ENCODE measurements at places on chromosomes 5 and 9. TPM values are rescaled to one million over a fixed set of nuclear protein-coding genes. Genes with fewer than 3 reads are reported as not detected.
A peak's percentile ranks its signal among the peaks of the same experiment; 100 is the strongest.

RGP1 gene
- total RNA-seq, result 33.5 TPM

AGXT2 gene
- not detected for total RNA-seq

GRCh38 chr9:133509179-133510083 is 15.3 kb downstream of the MYMK start:
- DNase-seq, result peak; percentile 10

- no peak for DNase-seq
These were observed 464.0 kb upstream of the ZNF608 start for GRCh38 chr5:125210242-125210947.

DNA sequence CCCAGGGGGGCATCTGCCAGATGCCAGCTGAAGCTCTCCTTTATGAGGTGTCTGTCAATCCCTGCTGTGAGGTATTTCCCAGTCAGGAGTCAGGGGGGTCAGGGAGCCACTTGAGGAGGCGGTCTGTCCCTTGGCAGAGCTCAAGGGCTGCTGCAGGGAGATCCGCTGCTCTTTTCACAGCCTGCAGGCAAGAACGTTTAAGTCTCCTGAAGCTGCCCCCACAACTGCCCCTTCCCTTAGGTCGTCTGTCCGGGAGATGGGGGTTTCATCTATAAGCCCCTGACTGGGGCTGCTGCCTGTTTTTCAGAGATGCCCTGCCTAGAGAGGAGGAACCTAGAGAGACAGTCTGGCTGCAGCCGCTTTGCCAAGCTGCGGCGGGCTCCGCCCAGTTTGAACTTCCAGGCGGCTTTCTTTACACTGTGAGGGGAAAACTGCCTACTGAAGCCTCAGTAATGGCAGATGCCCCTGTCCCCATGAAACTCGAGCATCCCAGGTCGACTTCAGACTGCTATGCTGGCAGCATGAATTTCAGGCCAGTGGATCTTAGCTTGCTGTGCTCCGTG is 148.3 kb downstream of the RPS23 start:
- DNase-seq, result no peak

DNA sequence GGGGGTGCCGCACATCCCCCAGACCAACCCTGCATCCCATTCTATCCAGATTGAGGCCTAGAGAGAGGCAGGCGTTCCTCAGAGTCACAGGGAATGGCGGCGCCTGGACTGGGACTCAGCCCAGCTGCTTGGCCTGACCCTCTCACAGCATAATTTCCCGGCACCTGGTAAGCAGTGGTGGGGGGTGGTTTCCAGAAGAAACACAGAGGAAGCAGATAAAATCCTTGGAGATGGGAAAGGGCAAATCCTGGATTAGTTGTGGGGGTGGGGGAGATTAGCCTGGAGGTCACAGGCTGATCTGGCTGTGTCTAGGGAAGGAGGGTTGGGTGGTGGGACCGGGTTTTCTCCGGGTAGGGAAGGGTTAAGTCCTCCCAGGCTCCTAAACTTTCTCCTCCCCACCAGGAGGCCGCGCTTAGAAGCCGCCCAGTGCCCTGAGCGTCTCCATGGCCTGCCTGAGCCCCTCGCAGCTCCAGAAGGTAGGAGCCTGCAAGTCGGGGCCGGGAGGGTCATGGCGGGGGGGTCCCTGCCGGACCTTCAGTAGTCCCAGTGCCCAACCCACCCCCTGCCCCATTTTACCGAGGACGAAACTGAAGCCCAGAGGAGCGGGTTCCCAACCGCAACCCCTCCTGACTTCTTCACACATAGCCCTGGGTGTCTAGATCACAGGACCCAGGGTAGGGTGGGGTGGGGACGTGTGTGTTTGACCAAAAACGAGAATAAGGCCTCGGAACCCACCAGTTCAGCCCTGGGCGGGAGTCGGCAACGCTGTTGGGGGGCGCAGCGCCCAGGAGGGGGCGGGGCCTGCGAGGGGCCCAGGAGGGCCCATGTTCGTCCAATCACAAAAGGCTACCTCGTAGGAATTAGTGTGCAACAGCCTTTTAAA is 1.3 kb downstream of the PHYHD1 start:
- no peak for DNase-seq

DNA sequence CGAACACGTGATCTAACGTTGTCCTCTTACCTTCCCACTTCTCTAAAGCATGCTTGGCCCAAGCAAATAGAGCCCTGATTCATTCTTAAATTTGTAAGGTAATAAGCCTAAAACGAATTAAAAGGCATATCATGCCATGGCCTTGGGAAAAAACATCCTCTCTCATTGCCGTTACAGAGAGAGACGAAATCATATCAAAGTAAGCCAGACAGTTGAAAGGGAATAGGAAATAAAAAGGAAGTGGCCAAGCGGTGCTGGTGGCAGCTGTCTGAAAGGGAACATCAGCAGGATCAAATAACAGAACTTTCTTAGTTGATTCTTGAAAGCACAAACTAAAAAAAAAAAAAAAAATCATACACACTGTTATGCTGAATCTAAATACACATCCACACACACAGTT is 49.1 kb upstream of the CDH6 start:
- DNase-seq, result no peak

DNA sequence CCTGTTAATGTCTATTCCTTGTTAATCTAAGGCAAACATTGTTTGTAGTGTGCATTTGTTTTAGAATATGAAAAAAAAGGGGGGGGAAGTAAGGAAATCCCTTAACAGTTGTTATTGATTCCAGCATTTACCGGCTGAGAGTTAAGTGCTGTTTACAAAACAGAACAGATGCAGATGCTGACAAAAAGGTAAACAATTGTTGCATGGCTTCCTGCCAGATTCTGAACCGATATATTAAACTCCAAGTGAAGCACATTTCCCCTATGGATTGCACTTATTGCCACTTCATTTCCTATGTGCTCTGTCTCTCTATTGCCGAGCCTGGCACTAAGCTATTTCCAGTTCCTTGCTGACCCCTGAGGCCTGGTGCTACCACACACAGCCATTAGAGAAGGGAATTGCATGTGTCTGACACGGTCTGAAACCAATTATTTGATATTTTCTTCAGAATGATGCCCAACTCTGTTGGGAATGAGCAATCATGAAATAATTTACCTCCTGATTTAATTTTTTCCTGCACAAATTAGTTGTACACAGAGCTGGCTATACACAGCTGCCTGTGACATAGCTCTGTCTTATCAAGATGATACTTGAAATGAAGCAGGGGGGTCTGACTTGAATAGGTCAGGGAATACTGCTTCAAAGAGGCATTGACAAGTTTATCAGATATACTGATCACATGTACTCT is 109.8 kb downstream of the KIAA0825 start:
- DNase-seq, result no peak

DNA sequence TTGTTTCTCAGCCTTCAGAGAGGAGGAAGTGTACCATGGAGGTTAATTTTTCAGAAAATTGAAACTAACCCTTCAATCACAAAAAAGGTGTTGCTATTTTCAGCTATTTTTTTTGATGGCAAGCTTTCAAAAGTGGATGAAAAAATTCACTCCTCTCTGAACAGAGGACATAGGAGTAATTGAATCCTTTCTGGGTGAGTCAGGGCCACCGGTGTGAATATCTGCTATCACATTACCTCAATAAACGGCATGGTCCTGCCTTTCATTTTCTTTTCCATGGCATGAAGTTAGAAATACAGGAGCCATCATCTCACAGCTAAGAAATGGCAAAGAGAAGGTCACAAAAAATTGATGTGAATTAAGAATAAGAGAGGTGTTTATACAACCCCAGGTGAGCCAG is 90.2 kb upstream of the CCDC112 start:
- DNase-seq, result no peak

- DNase-seq, result peak; percentile 78
These were observed at the start of gene SAPCD2 for GRCh38 chr9:137070201-137070905. SAPCD2 (minus strand) TSS chr9:137070557; CDS start chr9:137070460, 97 bp downstream.

CDC42SE2 gene
- total RNA-seq, result 229 TPM

DNA sequence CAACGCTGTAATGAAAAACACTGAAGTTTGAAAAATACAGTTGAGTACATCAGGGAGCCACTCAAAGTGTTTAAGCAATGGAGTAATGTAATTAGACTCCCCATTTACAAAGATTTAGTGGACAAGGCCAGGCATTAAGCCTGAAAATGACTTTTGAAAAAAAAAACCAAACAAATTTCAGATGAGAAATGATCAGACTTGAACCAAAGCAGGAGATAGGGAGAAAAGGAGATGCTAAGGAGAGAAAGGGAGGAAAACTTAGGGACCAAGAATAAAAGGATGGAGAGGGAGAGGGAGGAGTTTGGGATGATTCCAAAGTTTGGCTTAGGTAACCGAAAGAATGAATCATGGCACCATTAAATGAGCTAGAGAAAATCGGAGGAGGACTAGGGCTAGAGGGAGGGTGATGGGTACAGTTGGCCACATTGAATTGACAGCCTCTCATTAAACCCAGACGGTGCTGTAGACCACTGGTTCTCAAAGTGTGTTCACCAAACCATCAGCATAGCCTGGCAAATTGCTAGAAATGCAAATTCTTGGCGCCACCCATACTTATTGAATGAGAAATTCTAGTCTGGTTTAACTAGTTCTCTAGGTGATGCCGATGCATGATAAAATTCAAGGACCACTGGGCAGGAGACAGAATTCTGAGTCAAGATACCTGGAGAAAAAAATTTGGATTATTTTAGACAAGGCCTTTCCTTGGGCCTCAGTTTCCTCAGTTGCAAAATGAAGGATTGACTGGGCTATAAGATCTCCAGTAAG is 6.2 kb upstream of the CPEB4 start:
- no peak for DNase-seq

- no peak for DNase-seq
These were observed 779 bp upstream of the VCAN start for GRCh38 chr5:83470526-83471404.

- no peak for DNase-seq
These were observed 55.5 kb downstream of the ROR2 start for GRCh38 chr9:91894536-91894935.

DNA sequence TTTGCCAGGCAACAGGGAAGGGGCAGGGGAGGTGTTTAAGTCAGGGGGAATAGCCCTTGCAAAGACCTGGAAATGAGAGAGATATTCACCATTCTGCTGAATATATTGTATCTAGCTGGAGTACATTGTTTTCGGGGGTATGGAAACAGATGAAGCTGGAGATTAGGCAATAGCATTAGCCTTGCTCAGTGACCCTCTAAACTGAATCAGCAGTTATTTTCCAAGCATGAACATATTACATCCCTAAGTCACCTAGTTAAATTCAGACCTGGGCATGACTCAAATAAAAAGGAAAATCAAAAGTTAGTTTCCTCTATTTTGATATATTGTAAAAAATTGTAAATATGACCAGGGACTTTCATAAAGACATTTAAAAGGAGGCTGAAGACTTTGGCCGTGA is 544.6 kb upstream of the TRPC7 start:
- no peak for DNase-seq

DNA sequence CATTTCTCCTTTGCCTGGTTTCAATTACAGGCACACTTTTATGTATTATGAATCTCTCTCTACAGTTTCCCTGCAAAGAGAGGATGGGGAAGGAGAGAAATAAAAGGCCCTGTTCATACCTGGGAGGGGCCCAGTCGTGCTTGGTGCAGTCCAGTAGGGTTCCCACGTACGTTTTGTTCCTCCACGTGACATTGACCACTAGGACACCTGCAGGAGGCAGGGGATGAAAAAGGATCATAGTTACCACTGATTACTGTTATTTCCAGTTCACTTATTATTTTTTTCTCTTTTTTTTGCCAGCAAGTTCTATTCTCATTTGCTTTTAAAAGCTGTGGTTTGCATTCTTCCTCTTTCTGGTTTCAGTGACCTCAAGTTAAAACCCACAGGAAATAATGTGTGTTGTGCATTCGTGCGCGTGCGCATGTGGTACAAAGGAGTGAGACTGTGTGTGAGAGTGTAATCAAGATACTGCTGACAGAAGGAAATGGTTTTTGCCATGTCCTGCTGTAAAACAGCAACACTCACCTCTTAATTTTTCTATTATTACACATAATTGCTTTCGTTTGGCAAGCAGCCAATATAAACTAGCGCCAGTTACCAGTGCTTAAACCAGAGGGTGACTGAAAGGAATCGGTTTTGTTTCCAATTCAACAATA is 96.8 kb downstream of the ZNF608 start:
- peak; percentile 73 for DNase-seq

PCDHA13 gene
- not detected for total RNA-seq

GRCh38 chr5:154331232-154331631 is 114.6 kb upstream of the SAP30L start:
- DNase-seq, result no peak

DNA sequence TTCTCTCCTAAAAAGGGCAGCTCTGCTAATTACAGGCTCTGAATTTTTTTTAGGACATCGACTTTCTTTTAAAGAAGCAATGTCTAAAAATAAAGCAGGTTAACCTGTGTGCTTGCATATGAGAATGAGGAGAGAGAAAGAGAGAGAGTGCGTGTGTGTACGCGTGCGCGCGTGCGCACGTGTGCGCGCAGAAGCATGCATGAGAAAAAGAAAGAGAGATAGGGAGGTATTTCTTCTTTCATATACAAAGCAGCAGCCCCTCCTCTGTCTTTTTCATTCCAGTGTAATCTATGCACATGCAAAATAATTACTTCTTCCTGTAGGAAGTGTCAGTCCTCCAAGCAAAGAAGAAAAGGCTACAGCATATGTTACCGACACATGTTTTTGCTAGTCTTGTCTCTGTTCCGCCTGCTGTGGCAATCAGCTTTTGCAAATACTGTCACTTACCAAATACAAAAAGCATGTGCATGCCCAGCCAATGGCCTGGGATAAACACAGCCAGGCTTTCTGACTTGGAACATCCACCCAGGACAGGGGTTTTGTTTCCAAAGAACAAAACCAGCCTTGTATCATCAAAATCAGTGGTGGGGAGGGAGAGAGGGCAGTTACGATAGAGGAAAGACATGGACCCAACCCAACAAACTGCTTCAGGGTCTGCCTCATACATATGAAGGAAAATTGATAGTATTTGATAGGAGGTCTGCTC is 252.3 kb upstream of the SLC24A2 start:
- no peak for DNase-seq

DNA sequence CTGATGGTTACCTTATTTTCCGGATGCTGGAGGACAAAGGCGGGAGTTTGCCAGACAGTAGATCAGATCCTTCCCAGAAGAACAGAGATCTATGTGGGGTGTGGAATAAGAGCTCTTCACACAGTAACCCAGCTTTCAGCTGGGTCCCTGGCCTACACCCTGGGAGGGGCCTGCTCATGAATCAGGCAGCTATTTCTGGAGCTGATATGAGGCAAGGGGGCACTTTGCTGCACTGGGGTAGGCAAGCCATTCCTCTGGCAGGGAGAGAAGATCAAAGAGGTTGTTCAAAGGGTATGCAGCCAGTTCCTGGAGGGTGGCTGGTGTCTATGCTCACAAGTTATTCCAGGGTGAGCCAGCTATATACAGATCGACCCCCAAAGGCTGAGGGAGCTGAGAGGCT is 48.6 kb downstream of the CYSTM1 start:
- no peak for DNase-seq

DNA sequence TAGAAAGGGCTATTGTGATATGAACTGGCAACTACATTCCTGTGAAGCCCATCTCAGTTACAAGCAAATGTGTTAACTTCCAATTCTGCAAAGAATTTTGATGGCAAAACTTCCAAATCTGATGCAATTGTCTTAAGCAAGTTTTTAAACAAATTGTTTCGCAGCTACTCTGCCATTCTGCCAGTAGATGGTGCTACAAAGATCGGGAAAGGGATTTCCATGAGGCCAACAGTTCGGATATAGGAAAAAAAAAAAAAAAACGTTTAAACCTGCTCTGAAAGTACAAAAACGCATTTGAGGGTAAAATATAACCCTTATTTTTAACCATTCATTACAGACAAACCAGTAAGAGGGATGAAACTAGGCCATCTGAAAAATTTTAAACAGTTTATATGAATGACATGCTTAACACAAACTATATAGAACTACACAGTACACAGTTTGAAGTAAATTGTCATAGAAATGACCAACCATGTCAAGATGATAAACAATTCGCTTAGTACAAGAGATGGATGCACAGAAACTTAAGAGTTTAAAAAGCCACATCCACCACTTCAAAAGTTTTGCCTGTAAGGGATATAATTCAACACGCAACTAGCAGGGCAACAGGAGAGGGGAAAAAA is 2.2 kb downstream of the HNRNPA0 start:
- no peak for DNase-seq
